ENCODE measurements at places on chromosomes 7 and 10. TPM values are rescaled to one million over a fixed set of nuclear protein-coding genes. Genes with fewer than 3 reads are reported as not detected.

Gene STMP1
- 17.5 TPM for total RNA-seq

Gene CYP2E1
- total RNA-seq = 0.38 TPM

Gene PLA2G12B
- not detected for total RNA-seq

Gene MNX1
- total RNA-seq = 0.63 TPM

Gene CRHR2
- total RNA-seq = not detected

Gene GNG11
- total RNA-seq = 16.4 TPM

Gene TSPAN13
- total RNA-seq = 14.7 TPM

Gene ASAH2
- total RNA-seq = 0.33 TPM

Gene PRSS37
- not detected for total RNA-seq

Gene KDM7A
- total RNA-seq = 1.8 TPM

Gene ADAM12
- 18.6 TPM for total RNA-seq

Gene POLR2J2
- total RNA-seq = 0.33 TPM

Gene H2BK1
- not detected for total RNA-seq

Gene PPP1R3C
- total RNA-seq = 8.2 TPM

Gene SPRN
- 0.38 TPM for total RNA-seq

Gene CUBN
- total RNA-seq = 0.16 TPM

Gene ZNF503
- 25.1 TPM for total RNA-seq

Gene CTAGE8
- 1.6 TPM for total RNA-seq

All from mesangial cell (primary cell).